ENCODE measurements at places on chromosomes 7 and 10. TPM values are rescaled to one million over a fixed set of nuclear protein-coding genes. Genes with fewer than 3 reads are reported as not detected.

GRCh38 chr7:102834999-102835398, 77.8 kb upstream of the LRRC17 start:
- H3K27ac ChIP-seq, result no peak overlapping the region
- DNase-seq, result no peak
- no peaks in the 10 kb centered on the region for H3K4me1 ChIP-seq

DNA sequence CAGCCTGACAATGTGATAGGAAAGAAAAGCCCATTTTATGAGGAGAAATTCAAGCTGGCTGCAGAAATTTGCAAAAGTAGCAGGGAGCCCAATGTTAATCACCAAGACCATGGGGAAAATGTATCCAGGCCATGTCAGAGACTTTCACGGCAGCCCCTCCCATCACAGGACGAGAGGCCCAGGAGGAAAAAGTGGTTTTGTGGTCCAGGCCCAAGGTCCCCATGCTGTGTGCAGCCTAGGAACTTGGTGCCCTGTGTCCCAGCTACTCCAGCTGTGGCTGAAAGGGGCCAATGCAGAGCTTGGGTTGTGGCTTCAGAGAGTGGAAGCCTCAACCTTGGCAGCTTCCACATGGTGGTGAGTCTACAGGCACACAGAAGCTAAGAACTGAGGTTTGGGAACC, 12.7 kb downstream of the COA1 start:
- H3K27ac ChIP-seq, result no peak overlapping the region
- peaks cover 4% of the 10 kb centered on the region for H3K36me3 ChIP-seq
- H3K4me3 ChIP-seq, result no peak overlapping the region
- no peak for DNase-seq
- no peaks in the 10 kb centered on the region for H3K4me1 ChIP-seq

Gene ASCC1
- total RNA-seq, result 4.3 TPM

DNA sequence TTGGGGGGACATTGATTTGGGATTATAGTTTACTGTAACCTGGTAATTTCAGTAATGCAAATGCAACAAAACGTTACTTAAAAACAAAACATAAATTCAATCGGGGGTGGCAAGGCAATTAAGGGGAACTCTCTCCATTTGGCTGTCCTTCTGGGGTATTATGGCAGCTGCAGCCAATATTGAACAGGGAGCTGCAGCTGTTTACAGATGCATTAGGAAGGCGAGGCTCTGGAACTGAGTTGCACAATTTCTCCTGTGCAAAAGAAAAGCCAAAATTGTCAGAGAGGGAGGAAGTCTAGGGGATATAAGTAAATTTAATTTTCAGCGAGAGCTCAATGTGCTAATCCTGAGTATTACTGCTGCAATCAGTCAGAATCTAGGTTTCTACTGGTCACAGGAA, 36.1 kb downstream of the NEUROD6 start:
- DNase-seq, result no peak
- H3K27me3 ChIP-seq, result peaks cover 3% of the 10 kb centered on the region
- no peaks in the 10 kb centered on the region for H3K36me3 ChIP-seq
- no peak overlapping the region for H3K27ac ChIP-seq
- H3K4me1 ChIP-seq, result no peaks in the 10 kb centered on the region

DNA sequence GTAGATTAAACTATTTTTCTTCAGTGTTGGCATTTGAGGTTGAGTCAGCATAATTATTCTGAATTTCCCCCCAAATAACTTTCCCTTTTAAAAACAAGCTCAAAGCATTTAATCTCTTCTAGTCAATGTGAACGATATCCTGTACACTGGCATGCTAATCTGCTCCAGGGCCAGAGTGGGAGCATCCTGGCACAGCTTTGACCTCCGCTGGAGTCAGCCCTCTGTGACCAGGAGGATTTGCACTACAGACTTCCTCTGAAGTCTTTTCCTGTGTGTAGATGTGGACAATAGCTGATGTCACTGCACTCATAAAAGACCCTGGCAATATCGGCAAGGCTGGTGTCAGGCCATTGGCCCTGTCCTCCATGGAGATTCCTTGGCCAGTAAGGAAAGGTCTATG, 340.2 kb downstream of the CDC14C start:
- no peak overlapping the region for H3K4me3 ChIP-seq
- peak; percentile 4 for DNase-seq
- no peaks in the 10 kb centered on the region for H3K36me3 ChIP-seq
- H3K27me3 ChIP-seq, result no peaks in the 10 kb centered on the region
- no peaks in the 10 kb centered on the region for H3K4me1 ChIP-seq

Gene MRLN
- not detected for total RNA-seq

DNA sequence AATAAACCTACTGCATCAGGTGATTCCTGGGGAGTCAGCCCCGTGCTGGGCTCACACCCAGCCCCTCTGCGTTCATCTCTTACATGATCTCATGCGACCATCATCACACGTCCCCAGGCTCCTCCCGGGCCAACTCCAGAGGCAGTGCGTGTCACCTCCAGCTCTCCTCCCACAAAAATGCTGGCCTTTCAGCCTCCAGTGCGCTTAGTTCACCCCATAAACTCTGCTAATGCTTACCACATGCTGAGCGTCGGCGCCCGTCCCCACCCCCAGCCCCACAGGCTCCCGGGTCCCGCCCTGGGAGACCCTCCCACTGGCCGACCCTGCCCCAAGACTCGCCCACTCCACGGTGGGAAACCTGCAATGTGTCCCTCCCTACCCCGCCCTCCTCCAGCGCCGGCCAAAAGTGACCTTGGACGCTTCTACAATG, 816 bp upstream of the SDK1 start:
- no peaks in the 10 kb centered on the region for H3K36me3 ChIP-seq
- peaks cover 24% of the 10 kb centered on the region for H3K4me1 ChIP-seq
- DNase-seq, result peak; percentile 55

GRCh38 chr10:58220769-58221451, 46.8 kb downstream of the IPMK start:
- no peaks in the 10 kb centered on the region for H3K36me3 ChIP-seq
- H3K4me1 ChIP-seq, result no peaks in the 10 kb centered on the region
- no peak overlapping the region for H3K27ac ChIP-seq
- H3K27me3 ChIP-seq, result no peaks in the 10 kb centered on the region
- no peak overlapping the region for H3K4me3 ChIP-seq

GRCh38 chr7:146764458-146764857, 647.9 kb downstream of the CNTNAP2 start:
- no peaks in the 10 kb centered on the region for H3K36me3 ChIP-seq
- DNase-seq, result no peak
- no peak overlapping the region for H3K4me3 ChIP-seq
- H3K27ac ChIP-seq, result no peak overlapping the region
- no peaks in the 10 kb centered on the region for H3K27me3 ChIP-seq
- no peaks in the 10 kb centered on the region for H3K4me1 ChIP-seq

Gene MKX
- total RNA-seq, result 1.6 TPM

Gene COBL
- total RNA-seq, result 8.8 TPM

DNA sequence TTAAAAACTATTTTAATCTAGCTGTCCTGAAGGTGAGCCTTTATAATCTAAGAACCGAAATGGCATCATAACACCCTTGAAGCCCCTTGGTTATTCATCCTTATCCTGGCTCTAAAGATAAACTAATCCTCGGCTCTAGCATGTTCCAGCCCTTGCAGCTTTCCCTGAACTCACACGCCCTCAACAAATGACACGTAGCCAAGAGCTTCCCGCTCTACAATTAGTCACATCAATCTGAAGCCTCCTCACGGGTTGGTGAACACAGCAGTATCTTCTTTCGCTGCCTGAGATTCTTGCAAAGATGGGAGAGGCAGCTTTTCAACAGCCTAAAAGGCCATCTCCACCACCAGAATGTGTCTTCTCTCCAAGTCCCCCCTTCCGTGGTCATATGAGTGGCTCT, 4.1 kb downstream of the FRMD4A start:
- peaks cover 14% of the 10 kb centered on the region for H3K27me3 ChIP-seq
- DNase-seq, result no peak
- peaks cover 13% of the 10 kb centered on the region for H3K4me1 ChIP-seq
- H3K4me3 ChIP-seq, result no peak overlapping the region

GRCh38 chr7:132187869-132188789, 388.1 kb downstream of the PLXNA4 start:
- H3K4me1 ChIP-seq, result no peaks in the 10 kb centered on the region
- no peak for DNase-seq
- no peak overlapping the region for H3K27ac ChIP-seq
- H3K36me3 ChIP-seq, result peaks cover 8% of the 10 kb centered on the region
- no peaks in the 10 kb centered on the region for H3K27me3 ChIP-seq
